ENCODE measurements at places on chromosomes 2 and 18.

- DNase-seq = no peak
These were observed 75.3 kb upstream of the SIX3 start for GRCh38 chr2:44866152-44866551.

DNA sequence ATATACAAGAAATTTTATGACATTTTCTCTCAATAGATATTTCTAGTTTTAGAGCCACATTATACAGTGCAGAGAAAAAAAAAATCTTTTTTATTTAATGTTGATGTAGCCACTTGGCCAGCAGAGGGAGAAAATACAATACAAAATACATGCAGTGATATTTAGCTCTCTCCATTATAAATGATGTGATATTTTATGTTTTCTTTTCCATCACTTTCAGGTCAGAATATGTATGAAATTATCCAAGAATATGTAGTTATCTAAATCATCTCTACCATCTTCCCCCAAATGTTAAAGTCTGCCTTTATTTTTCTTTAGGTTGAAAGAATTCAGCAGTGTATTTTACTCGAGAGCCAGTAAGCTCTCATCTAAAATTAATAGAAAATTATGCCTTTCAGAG is 533.6 kb upstream of the FSHR start:
- no peak for DNase-seq

GRCh38 chr18:46431522-46432171 is 225.4 kb downstream of the LOXHD1 start:
- no peak for DNase-seq

- DNase-seq = no peak
These were observed 103.2 kb downstream of the FAM161A start for GRCh38 chr2:61750624-61751023.

DNA sequence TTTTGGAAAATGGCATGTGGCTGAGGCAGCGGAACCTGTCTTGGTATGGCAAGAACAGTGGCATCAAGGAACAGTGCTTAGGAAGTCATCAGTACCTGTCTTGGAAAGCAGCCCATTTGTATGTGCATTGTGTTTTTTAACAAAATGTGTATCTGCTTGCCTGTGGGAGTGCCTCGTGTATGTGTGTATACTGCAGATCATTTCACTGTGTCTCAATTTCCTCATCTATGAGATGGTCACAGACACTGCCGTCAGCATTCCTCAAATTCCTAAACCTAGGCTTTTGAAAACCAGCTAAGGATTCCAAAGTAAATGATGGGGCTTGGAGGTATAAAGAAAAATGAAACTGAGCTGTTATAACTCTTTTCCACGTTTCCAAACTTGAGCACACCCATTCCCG is 441.3 kb downstream of the RND3 start:
- DNase-seq = no peak

DNA sequence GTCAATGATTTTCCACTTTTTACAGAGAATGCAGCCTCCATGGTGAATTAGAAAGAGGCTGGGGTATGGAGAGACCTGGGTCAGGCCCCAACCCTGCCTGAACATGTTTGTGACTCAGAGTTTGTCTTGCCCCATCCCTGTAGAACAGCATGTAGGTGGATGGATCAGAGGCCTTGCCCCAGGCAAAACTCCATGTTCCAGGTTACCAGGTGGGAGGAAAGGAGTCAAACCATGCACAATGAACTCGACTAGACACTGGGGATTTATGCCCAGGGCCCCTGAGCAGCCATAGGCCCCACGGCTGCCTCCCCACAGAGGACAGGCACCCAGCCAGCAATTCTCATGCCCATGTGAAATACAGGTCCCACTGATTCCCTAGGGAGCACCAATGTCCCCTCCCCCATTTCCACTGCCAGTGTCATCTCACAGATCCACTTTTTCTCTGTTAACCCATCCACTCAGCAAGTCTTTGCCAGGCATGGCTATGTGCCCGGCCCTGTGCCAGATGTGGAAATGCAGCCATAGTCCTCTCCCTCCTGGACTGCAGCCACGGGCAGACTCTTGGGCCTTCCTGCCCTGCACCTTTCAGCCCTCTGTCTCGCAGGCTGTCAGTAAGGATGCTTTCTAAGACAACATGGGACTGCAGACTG is 737.8 kb upstream of the HS6ST1 start:
- DNase-seq = no peak

DNA sequence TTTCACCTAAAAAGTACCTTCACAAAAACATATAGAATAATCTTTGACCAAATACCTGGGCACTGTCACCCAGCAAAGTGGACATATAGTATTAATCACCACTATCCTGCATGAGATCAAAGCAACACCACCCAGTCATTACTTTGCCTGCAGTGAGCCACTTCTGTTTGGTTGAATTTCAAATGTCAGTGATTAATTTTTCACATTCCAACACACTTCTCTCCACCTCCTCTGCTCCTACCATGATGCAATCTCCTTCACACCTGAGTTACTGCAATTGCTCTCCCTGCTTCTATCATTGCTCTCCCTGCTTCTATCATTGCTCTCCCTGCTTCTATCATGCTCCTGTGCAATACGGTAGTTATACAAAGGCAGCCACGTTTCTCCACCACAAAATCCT is 106.1 kb upstream of the NETO1 start:
- DNase-seq = no peak

- DNase-seq = no peak
These were observed 22.3 kb downstream of the ZCCHC2 start for GRCh38 chr18:62545098-62545497.

- DNase-seq = no peak
These were observed 5.6 kb downstream of the STK39 start for GRCh38 chr2:168241746-168242145.

DNA sequence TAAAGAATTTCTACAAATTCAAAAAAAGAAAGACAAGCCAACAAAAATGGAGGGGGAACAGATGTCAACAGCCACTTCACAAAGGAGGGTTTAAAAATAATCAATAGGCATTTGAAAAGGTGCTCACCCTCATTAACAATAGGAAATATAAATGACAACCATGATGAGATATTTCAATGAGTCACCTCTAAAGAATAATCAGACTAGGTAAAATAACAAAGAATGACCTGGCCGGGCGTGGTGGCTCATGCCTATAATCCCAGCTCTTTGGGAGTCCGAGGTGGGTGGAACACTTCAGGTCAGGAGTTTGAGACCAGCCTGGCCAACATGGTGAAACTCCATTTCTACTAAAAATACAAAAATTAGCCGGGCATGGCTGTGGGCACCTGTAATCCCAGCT is 133.6 kb downstream of the KCNE4 start:
- no peak for DNase-seq

GRCh38 chr2:234420408-234420807 is 76.5 kb downstream of the ARL4C start:
- no peak for DNase-seq

DNA sequence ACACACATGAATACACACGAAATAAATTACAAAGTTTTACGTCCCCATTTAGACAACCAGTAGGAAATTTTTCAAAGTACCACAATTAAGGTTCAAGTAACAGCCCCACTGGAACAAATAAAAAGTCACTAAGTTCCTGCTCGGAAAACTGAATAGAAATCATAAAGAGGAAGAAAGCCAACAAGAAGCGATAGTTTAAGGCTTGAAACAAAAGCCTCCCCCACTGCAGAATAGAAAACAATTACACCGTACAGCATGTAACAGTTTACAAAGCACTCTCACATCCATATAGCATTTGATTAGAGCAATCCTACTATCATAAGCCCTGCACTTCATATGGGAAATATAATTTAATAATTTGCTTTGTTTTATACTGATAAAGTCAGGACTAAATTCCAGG is 15.5 kb downstream of the KLF7 start:
- no peak for DNase-seq

DNA sequence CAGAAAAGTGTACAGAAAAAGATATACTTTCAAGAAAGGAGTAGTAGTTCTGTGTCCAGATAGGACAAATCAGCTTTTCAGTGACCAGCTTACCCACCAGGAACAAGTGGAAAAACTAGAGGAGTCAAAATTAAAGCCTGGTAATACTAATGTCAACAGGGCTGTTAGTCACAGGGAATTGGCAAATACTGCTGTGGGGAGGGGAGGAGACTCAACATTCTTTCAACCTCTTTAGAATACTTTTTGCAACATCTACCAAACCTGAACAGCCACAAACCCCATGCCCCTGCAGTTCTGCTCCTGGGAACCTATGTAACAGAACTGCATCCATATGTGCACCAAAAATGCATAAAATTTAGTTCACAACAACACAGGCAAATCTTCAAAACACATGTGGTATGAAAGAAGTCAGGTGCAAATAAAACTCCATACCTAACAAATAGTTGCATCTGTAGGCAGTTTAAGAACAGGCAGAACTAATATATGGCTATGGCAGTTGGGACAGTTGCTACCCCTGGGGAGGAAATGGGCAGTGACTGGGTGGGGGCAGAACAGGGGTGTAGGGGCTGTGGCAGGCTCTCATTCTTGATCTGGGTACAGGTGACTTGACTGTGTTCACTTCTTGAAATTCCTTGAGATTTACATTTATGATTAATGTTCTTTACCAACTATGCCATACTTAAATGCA is 9.7 kb downstream of the CMPK2 start:
- no peak for DNase-seq

DNA sequence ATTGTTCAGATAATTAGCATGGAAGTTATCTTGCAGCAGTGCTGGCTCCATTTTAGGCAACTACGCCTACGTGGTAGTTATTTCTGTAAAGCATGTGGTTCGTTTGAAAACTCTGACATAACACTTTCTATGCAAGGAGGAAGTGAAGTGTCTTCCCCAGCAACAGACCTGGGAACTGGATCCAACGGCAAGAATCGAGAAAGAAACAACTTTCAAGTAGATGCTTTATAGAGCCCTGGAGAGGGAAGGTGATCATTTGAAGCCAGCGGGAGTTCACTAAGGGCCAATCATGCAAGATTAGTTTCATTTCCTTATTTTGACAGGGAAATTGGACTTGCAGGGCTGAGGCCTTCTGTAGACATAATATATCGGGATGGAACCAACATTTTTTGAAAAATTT is 218.3 kb downstream of the ACKR3 start:
- no peak for DNase-seq

- DNase-seq = no peak
These were observed 36.5 kb downstream of the EFR3B start for GRCh38 chr2:25078170-25079049.

GRCh38 chr2:27914805-27915175 is 24.3 kb downstream of the BABAM2 start:
- DNase-seq = no peak

- DNase-seq = no peak
These were observed 82.3 kb downstream of the INPP5D start for GRCh38 chr2:233142355-233142897.

DNA sequence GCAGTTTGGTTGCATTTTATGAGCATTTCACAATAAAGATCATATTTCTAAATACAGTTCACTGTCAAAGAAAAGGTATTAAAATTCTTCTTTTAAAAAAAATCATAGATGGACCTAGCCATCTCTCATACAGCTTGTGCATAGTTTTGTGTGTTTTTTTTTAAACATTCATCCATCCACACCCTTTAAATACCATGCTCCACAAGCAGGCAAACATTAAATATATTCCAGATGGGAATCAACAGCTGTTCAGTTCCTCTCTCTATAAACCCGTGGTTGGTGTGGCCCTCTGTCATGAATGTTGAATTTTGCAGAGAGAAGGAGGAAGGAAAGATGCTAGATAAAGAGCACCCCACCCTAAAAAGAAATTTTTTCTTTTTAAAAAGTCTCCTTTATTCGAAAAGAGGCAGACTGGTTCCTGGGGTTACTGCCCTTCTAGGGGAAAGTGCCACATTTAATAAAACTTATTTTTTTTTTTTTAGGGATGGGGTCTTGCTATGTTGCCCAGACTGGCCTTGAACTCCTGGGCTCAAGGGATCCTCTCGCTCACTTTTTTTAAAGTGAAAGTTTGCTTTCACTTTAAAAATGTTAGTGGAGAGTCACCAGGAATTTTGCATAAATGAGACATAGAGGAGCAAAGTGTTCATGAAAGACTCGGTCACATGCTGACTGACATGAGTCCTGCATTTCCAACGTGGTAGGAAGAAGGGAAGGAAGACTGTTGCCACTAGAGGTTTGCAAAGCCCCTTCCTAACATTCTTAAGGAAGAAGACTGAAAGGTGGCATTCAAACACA is 73.9 kb upstream of the LMAN1 start:
- no peak for DNase-seq

DNA sequence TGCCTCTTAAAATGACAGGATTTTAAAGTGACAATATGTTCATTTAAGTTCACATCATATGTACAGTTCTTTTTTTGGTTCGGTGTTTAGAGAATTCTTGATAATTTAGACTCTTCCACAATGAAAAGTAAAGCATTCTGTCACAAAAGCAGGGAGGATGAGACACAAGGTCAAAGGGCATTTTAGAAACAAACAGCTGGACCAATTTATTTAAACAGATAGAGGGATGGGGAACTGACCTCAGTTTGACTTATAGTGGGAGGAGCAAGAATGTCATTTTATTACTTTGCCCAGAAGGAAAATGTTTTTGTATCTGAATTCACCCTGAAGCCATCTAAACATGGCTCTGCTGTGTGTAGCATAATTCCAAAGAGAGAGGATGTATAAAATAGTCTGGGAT is 128.5 kb downstream of the MEIS1 start:
- DNase-seq = no peak
